ENCODE measurements at places on chromosomes 16 and 17.

GRCh38 chr17:15341385-15341849 is at the start of gene TEKT3:
Gene TEKT3 (minus strand): TSS chr17:15341597. CDS start chr17:15331585, 10,012 bp downstream.
- DNase-seq = no peak

- no peak for DNase-seq
Observed at GRCh38 chr16:3651461-3652372, 2.8 kb upstream of the DNASE1 start.

DNA sequence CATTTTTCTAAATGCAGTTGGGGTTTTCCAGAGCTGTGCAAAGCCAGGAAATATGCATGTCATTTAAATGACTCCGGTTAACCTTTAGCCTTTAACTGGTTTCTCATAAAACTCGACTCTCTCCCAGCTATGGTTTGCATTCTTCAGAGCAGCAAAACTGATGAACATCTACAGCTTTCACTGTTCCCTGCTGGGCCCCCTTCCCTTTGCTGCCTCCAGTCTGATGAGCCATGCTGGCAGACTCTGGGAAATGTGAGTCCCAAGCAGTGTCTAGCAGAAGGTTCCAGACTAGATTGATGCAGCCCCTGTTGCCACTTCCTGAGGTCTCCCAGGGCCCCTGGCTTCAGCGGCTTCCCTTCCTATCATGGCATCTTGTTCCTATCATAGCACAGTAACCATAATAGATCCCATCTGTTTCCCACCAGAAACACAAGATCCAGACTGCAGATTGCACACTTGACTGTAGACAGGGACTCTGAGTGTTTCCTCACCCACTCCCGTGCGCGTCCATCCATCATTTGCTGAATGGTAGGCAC is 135.4 kb downstream of the CLEC16A start:
- no peak for DNase-seq

- no peak for DNase-seq
Observed at GRCh38 chr17:41512546-41513167, 6.0 kb downstream of the KRT15 start.

- no peak for DNase-seq
Observed at GRCh38 chr16:11051879-11052808, 107.8 kb downstream of the CLEC16A start.

DNA sequence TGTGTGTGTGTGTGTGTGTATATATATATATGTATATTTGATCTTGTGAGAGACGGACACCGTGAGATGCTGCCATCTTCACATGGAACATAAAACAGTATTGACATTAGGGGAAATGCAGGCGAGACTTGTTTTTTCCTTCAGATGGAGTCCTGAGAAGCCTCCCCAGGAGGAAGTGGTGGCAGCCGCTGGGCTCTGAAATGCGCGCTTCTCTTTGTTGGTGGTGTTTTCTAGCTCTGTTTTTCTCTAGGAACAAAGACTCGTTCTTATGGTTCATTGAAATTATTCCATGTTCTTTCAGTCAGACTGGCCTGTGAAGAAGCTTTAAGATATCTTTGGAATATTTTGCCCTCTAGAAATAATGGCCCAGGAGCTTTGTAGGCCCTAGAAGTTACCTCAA is 32.9 kb downstream of the SNX29 start:
- no peak for DNase-seq

DNA sequence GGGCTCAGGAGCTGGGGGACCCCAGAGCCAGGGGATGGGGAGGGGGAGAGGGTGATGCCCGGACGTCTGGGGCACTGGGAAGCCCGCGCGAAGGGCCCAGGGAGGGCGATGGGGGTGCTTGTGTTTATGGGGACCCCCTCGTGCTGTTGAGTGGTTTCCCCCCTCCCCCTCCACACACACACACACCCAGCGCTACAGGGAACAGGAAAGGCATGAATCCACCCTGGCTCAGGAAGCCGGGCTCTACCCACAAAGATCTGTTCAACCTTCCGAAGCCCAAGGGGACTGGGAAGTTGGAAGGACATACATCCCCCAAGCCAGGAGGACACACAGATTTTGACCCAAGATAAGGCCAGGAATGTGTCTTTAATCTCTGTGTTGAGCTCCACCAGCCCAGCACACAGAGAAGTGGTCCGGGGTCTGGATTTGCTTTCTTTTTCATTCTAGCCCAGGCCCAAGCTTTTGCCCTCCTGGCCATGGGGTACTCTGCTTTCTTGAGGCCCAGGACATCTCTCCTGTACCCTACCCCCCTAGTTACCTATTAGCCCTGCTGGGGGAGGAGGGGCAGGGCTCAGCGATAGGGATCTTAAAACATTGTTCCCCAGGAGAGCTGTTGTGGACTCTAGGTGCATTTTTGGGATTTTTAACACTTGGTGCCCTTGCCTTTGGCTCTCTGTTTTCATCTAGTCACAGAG is 1.2 kb downstream of the UBALD2 start:
- no peak for DNase-seq

DNA sequence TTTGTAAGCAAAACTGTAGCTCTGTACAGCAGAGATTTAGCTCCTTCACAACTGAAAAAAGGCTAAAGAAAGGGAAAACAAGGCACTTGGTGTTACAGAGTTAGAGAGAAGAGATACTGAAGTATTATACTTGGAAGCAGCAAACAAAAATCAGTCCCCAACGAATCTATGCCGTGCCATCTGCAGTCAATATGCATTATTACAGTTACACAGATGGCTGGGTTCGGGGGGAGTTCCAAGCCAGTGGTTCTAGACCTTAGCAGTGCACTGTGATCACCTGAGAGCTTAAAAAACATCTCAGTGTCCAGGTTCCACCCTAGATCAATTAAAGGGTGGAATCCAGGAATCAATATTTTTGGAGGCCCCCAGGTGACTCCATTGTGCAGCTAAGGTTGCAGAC is 489.9 kb downstream of the SHISA9 start:
- no peak for DNase-seq

DNA sequence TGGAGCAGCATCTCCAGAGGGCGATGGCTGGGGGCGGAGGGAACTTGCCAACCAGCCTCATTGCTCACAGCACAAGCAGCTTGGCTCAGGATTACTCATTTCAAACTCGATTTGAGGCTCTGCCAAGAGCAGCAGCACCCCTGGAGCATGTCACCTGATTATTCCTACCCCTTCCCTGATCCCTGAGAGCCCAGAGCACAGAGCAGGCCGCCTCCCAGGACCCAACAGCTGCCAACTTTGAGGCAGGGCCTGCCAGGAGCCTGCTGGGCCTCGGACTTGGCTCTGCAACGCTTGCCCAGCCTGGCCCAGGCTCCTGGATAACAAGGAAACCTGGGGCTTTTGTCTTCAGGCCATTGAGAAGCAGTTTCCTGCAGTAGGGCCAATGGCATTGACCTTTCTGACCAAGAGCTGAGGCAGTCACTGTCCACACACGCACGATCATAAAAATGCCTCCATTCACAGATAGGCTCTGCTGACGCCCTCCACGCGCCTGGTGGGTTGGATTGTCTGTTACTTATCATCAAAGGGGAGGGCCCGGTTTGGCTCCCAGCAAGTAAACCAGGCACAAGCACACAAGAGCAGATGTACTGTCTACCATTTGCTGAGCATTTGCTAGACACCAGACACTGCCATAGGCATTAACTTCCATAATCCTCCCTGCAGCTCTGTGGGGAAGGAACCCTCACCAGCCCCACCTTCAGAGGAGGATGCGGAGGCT is 406.6 kb upstream of the EEF2KMT start:
- DNase-seq = peak; percentile 21

- DNase-seq = no peak
Observed at GRCh38 chr16:14572535-14572934, 57.5 kb downstream of the PARN start.

DNA sequence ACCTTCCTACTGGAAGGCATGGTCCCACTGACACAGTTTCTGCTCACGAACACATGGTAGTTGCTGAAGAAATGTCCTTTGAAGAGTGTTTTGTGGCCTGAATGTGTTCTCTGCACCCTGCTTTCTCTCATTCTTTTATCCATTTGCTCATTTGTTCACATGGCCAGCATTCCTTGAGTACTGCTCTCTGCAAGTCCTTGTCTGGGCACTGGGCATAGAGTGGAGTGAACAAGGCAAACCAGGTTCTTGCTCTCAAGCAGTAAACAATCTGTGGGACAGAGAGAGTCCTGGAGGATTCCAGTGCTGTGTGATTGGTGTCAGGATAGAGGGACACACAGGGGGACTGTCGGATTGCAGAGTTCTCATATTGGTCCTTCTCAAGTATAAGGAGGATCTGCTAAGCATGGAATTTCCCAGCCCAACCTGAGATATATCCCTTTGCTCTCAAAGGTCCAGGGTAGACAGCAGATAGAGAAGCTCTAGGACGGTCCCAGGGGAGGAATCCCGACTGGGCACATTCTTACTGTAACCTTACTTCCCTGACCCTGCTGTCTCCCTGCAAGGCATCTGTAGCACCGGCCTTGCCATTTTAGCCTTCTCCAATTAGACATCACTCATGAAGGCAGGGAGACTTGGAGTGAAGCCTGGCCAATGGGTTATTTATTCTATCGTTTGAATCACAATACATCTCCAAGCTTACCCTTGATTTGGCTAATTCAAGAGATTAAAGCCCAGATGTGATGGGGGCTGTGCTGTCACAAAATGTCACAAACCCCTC is 32.3 kb downstream of the ARL4D start:
- DNase-seq = no peak

GRCh38 chr16:78619811-78620210 is 520.4 kb downstream of the WWOX start:
- no peak for DNase-seq

DNA sequence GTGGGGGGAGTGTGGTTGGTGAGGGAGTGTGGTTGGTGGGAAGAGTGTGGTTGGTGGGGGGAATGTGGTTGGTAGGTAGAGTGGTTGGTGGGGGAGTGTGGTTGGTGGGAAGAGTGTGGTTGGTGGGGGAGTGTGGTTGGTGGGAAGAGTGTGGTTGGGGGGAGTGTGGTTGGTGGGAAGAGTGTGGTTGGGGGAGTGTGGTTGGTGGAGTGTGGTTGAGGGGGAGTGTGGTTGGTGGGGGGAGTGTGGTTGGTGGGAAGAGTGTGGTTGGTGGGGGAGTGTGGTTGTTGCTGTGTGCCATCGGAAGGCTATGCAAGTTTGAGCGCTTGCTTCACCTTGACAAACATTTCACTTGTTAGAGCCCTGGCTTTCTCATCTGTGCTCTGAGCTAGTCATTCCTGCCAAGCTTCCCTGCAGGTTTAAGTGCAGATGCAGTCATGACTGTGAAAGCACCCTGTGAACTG is 20.1 kb downstream of the MINK1 start:
- no peak for DNase-seq

DNA sequence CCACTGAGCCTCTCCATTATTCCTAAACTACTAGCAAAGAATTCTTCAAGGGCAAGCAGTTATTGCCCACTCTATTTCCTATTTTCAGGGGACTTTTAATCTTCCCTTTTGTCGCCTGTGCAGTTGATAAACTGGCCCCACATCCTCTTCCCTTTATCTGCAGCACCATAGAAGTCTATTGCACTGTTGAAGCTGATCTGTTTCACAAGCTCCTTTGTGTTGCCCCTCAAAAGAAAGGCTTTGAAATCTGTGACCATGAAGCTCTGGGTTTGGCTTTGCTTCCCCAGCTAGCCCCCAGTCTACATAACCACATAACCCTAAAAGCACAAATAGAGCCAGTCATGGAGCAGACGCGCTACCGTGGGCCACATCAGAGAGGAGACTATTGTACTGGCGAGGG is 37.1 kb downstream of the CDRT15 start:
- DNase-seq = no peak

DNA sequence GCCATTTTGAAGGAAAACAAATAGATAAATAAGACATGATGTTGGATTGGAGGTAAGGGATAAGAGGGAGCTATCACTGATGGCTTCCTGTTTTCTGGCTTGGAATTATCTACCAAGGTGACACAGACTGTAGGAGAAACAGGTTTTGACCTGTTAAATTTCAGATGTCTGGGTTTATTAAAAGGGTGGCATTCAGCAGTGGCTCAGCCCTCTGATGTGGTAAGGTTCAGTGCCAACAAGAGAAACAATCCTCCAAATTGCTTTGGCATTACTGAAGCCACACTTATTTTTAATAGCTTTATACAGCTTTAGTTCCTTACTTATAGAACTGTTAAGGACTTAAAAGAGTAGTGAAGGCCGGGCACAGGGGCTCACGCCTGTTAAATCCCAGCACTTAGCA is 37.0 kb upstream of the AKAP1 start:
- no peak for DNase-seq

DNA sequence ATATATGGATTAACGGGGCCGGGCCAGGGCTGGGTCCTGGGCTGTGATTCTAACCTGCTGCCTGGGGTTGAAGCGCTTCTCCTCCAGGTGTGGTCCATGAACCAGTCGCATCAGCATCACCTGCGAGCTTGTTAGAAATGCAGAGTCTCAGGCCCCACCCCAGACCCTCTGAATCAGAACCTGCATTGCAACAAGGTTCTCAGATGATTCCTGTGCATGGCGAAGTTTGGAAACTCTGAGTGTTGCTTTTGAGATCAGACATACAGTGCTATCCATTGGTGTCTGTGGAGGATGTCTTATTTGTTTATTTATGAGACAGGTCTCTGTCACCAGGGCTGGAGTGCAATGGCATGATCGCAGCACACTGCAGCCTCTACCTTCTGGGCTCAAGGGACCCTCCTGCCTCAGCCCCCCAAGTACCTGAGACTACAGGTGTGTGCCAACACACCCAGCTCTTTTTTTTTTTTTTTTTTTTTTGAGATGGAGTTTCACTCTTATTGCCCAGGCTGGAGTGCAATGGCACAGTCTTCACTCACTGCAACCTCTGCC is 99.8 kb downstream of the PITPNC1 start:
- DNase-seq = no peak

GRCh38 chr16:56847173-56847910 is 17.7 kb upstream of the SLC12A3 start:
- no peak for DNase-seq

DNA sequence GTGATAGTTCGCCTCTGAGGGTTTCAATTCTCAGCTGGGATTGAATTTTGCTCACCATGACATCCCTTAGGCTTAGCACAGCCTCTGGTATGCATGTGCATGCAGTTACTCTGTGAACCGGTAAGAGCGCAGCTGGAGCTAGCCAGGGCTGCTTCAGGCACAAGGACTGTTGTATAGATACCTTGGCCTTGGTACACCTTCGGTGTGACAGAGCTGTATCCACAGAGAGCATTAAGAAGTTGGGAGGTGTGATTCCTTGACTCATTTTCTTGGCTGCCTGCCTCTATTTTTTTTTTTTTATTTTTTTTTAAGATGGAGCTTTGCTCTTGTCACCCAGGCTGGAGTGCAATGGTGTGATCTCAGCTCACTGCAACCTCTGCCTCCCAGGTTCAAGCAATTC is 2.2 kb upstream of the NUTF2 start:
- DNase-seq = no peak

DNA sequence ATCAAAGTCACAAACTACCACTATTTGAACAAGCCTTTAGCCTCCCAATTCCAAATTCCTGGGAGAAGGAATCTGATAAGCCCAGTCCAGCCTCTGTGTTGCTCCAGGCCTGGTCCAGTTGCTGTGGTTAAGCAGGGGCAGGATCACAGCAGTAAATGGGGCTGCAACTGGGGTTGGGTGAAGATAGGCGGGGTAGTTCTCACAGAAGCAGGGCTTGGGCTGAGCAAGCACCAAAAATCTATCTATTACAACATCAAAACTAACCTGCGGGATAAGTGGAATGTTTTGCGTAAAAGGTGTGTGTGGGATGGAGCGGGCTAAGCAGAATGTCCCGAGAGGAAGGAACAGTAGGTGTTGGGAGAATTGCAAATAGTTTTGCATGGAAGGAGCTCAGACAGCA is 23.0 kb upstream of the RNF135 start:
- DNase-seq = no peak

- no peak for DNase-seq
Observed at GRCh38 chr16:66130296-66130905, 236.1 kb upstream of the CDH5 start.

- DNase-seq = no peak
Observed at GRCh38 chr16:74226338-74226954, 70.2 kb upstream of the PSMD7 start.

- no peak for DNase-seq
Observed at GRCh38 chr17:74919440-74920305, 3.4 kb downstream of the USH1G start.

Data from C1 segment of cervical spinal cord (tissue), 14 donors.